ENCODE measurements at places on chromosomes 11 and 22. TPM values are rescaled to one million over a fixed set of nuclear protein-coding genes. Genes with fewer than 3 reads are reported as not detected.

HTR3A gene
- not detected for total RNA-seq

AHNAK gene
- 1,254 TPM for total RNA-seq

DBX1 gene
- total RNA-seq: not detected

NPAS4 gene
- total RNA-seq: not detected

DNA sequence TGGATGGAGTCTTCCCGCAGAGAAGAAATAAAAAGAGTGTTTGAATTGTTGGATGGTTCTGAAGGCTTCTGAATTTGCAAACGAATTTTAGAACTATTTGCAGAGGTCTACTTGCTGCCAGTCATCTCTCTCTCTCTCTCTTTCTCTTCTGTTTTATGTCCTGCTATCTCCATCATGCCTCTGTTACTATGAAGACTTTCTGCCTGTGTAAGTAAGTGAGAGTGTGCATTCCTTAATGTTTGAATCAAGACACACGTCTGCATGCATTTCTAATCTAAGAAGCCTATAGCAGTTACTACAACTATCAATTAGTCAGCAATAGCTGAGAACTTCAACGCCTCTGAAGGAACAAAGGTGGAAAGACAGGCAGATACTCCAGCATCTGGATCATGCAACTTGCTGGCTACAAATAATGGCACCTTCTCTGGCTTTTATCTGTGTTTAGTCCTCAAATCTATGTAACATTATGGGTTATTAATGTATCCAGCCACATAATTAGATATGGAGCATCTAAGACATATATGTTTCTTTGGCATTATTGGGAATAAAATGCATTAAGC, 191.5 kb upstream of the BLID start:
- no peak for DNase-seq

DNA sequence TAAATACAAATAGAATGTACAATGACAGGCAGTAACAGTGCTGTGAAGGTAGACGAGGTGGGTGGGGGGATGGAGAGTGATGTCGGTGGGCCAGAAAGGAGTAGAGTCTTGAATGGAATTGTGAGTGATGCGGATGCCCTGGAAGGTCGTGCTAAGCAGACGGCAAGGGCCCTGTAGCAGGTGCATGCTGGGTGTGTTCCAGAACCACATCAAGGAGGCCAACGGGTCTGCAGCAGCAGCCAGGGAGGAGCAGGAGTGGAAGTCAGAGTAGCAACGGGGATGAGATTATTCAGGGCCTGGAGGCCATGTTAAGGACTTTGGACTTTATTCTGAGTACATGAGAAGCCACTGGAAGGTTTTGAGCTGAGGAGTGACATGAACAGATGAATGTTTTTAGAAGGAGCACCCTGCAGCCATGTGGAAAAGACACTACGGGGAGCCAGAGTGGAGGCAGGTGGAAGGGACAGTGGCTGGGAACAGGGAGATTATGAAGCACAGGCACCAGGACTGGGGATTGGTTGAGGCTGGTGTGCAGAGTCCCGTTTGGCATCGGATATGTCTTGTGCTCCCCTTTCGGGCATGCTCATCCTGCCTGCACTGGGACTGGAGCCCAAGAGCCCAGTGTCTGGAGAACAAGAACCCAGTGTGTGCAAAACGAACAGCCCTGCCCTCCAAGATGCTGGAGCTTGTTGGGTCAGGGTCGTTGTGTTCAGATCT, 74.1 kb downstream of the COMMD9 start:
- DNase-seq: no peak
